ENCODE measurements at places on chromosomes 16 and 17.

DNA sequence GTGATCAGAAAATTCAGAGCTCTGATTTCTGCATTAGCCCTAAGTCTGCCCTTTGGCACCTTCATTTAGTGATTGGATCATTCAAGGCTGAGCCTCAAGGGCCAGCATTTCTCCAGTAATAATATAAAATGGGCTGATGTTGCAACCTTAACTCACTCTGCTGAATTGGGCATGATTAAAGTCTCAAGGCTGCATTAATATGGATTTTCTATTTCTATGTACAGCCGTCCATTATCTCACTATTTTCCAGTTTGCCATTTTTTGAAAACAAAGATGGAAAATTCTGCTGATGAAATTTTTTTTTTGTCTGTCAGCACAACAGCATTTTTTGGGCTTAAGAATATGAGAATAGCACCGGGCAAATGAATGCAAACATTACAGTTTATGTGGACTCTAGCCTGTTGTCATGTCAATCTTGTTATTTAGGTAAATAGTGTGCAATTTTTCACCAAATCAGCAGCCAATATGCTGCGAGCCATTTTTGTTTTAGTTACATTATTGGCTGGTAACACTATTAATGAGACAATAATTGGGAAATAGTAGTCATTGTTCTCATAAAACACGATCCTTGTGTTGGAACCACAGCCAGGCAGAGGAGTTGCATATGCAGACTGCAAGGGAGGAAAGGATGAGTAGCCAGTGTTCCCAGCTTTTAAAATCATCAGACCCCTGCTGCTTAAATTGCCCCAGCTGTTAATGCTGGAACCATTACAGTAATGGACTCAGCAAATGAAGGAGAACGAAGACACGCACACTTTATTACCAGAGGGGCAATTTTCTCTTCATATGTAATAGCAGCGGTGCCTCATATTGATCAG, 10.5 kb downstream of the FTO start:
- DNase-seq, result no peak

DNA sequence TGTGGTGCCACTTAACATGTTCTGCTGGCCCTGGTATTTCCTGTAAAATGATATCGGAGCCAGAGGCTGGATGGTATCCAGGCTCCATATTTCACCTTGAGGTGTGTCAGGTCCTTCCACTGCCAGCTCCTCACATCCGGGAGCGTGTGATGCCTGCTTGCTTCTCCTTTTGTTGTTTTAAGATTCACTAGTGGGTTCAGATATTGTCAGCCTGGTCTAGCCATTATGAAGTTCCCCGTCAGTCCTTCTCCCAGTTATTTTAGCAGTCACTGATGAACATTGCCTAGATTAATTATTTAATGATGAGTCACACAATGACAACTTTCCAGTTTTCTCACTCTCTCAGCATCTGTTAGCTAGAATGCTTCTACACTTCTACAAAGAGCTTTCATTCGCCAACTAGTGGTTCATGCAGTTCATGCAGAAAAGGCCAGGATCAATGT, 11.3 kb downstream of the DNAAF1 start:
- DNase-seq, result peak; percentile 27

- DNase-seq, result no peak
These were observed 154.2 kb downstream of the KCNJ12 start for GRCh38 chr17:21530311-21530710.

GRCh38 chr17:46768540-46768870, 50.0 kb downstream of the WNT3 start:
- DNase-seq, result no peak

- peak; percentile 96 for DNase-seq
These were observed 25.8 kb downstream of the ASIC2 start for GRCh38 chr17:33267271-33267790.

GRCh38 chr16:85419503-85420408, 193.4 kb upstream of the GSE1 start:
- no peak for DNase-seq

DNA sequence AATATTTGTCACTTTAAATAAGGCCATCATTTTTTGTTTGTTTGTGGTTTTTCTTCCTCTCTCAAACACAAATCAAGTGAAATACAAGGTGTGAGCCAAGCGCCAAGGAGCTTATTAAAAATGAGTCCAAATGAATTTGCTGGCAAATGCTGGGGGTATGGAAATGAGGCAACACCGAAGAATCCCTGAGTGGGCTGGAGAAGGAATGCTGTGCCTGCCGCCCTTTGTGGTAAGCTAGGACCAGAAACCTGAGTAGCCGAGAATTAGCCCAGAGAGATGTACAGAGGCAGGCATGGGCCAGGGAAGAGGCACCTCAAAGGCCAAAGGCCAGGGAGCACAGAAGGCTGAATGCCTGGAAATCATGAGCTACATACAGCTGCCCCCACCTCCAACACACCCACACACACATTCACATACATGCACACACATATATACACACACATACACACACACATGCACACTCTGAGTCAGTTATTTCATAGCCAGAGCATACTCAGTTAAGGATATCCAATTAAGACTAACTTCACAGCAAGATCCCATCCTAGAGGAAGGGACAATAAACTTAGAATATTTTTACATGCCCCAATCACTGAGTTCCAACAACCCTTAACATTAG, 266.1 kb upstream of the DYNLRB2 start:
- no peak for DNase-seq

- DNase-seq, result no peak
These were observed 83.0 kb upstream of the CDC42EP4 start for GRCh38 chr17:73394512-73395450.

GRCh38 chr16:50573947-50574744, 25.9 kb downstream of the NKD1 start:
- DNase-seq, result no peak

DNA sequence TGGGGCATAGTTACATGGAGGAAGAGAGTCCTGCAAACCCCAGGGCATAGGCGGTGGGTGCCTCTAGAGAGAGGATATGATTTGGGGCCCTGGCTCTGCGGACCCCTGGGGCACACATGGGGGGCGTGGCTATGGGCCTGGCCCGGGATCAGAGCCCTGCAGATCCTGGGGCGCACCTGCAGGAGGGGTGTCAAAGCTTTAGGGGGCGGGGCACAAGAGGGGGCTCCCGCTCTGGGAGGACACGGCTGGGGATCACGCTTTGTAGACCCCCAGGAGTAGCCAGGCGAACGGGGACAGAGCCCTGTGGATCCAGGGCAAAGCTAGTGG, 497 bp downstream of the BCL7C start:
- no peak for DNase-seq

DNA sequence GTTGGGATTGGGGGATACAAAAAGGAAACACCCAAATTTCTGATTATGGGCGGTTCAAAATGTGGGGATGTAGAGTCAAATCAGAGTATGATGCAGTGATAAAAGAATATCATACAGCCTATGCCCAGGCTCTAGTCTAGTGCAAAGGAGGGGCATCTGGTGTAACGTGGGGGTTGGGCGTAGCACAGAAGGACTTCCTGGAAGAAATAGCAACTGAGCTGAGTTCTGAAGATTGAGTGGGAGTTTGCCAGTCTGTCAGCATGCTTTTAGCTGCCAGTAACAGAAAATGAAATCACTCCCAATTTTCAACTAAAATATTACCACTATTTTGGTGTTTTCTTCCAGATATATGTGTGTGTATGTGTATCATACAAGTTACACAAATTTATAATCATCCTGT, 196.9 kb downstream of the SPECC1 start:
- DNase-seq, result peak; percentile 64

DNA sequence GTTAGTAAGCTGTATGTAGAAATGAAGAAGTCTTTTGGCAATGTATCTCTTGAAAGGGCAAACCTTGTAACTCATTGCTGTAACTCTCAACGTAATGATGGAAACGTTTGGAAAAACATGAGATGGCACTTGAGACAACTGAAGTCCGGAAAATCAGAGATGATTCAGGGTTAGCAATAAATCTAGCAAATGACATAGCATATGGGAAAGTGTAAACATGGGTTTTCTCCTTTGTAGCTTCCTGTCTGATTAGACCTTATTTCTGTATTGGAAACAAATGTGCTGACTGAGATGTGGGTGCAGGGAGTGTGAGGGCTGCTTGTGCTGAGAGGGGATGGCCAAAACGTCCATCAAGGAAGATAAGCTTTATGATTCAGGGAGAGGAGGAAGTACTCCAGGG, 110.7 kb upstream of the FAM20A start:
- no peak for DNase-seq

DNA sequence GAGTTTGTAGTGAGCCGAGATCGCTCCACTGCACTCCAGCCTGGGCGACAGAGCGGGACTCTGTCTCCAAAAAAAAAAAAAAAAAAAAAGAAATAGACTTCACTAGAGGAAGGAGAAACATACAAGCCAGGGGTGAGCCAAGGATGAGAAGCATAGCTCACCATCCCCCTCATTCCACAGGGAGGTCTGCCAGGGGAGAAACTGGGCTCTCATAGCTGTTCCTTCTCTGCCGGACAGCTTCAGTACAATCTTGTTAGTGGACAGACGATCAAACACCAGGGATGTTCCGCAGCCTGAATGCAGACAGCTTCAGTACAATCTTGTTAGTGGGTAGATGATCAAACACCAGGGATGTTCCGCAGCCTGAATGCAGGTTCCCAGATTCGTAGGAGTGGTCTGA, 509.6 kb downstream of the CDH13 start:
- no peak for DNase-seq

DNA sequence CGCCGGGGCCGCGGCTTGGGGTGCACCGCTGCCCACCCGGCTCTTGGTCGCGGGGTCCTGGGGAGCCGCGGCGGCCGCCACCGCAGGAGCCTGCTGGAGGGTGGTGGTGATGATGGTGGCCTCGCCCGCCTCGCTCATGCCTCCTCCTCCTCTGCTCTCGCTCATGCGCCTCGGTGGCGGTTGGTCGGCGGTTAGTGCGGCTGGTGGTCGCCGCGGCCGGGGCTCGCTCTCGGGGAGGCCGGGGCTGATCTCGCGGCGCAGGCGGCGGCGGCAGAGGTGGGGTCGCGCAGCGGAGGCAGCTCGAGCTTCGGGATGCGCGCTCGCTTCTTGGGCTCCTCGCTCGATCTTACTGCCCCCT, 41.6 kb downstream of the AHSP start:
- DNase-seq, result no peak

GRCh38 chr17:41667280-41668041, 21.2 kb upstream of the EIF1 start:
- DNase-seq, result no peak

DNA sequence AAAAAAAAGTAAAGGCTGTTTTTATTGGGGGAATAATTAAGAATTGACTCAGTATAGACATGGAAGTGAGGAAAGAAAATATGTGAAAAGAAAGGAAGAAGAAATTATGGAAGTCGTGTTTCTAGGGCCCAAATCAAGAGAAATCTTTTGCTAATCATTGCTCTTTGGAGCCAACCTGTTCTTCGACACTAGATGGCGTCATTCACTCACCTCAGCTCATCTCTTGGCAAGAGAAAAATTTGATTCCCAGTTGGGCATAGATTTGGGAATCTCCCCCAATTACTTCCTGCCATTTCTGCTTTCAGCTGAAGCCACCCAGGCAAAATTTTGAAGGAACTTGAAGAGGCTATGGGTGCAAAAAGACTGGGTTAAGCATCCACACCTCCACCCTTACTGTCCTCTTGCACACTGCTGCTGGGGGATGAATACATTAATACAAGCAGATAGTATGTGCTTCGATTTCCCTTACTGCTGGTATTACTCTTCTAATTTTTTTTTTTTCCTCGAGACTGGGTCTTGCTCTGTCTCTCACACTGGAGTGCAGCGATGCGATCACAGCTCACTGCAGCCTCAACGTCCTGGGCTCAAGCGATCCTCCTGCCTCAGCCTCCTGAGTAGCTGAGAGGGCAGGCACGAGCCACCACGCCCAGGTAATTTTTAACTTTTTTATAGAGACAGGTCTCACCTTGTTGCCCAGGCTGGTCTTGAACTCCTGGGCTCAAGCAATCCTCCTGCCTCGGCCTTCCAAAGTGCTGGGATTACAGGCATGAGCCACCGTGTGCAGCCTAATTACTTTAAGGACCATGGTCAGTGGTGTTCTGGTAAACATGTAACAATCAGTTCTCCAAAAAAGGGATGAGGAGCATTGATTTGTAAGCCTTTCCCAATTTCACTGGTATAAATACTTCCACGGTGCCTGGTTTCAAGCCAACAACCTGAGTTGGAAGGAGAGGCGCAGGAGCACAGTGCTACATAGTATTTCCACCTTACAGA, 13.5 kb downstream of the PSMD7 start:
- DNase-seq, result peak; percentile 36

GRCh38 chr17:30433514-30433913, 43.7 kb upstream of the GOSR1 start:
- DNase-seq, result peak; percentile 62

- no peak for DNase-seq
These were observed 105.8 kb downstream of the GAS7 start for GRCh38 chr17:10092595-10092994.

DNA sequence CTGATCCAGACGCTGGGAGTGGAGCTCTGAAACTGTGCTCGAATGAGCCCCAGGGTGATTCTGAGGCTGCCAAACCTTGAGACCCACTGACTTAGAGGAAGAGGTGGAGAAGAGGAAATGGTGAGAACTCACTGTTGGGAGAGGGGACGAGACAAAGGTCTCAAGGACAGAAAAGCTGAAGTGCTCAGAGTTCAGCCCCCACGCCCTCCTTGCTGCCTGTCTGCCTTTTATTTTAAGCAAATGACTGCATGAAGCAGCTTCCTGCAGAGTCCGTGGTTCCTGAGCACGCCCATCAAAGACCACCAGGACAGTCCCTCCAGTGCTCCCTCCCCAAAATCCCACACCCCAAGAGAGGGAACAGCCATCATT, 20.4 kb downstream of the COTL1 start:
- no peak for DNase-seq

- DNase-seq, result peak; percentile 16
These were observed 105.0 kb downstream of the TANGO6 start for GRCh38 chr16:68948230-68948910.

- peak; percentile 55 for DNase-seq
These were observed at the start of gene CYB561 for GRCh38 chr17:63445954-63446752. Gene CYB561 (minus strand): TSS chr17:63446306. CDS start chr17:63437547, 8,759 bp downstream.

DNA sequence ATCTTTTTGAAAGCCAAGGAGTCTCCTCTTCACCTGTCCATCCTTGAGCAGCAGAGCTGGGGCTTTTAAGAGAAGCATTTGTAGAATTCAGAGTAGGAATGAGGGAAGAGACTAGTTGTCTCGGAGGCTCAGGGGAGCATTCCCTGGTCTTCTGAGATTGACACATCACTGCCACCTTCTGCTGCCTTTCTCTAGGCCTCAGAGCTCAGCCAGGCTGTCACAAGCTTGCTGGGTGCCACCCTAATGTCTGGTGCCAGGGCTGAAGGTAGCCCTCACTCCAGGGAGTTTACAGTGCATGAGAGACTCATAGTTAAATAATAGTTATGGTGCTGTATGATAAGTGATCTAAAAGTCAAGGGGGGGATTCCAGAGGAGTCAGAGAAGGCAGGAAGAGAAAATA, 39.7 kb downstream of the B9D1 start:
- no peak for DNase-seq

DNA sequence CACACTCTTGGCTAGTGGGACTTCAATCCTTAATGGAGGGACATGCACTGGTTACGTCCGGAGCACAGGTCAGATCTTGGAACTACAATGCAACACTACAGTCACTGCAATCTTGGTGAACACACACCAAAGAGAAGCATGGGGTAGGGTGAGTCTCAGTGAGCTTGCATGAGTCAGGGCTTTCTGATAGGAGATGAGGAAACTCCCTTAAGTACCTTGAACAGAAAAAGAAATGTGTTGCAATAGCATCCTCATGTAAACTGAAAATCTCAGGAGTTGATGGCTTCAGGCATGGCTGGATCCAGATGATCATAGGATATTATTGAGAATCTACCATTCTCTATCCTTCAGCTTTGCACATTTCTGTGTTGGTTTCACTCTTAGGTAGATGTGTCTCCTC, 54.1 kb downstream of the CES1 start:
- no peak for DNase-seq

- DNase-seq, result no peak
These were observed 307.5 kb upstream of the SALL1 start for GRCh38 chr16:51458356-51459140.

GRCh38 chr16:17273142-17273561, 197.6 kb downstream of the XYLT1 start:
- DNase-seq, result peak; percentile 22
